ENCODE measurements at places on chromosomes 1 and 21. TPM values are rescaled to one million over a fixed set of nuclear protein-coding genes. Genes with fewer than 3 reads are reported as not detected.

The NUF2 gene
- 8.1 TPM for total RNA-seq

The ANKRD45 gene
- total RNA-seq, result not detected

The CLDN14 gene
- total RNA-seq, result 0.18 TPM

The CZIB gene
- 40.3 TPM for total RNA-seq

The SEC16B gene
- 0.66 TPM for total RNA-seq

The PLPPR5 gene
- total RNA-seq, result not detected

The ATP1A4 gene
- total RNA-seq, result not detected

The UBASH3A gene
- total RNA-seq, result not detected

The TCP10L gene
- total RNA-seq, result 0.09 TPM

The SPRR3 gene
- total RNA-seq, result not detected

The PDPN gene
- 0.38 TPM for total RNA-seq

The WNT3A gene
- total RNA-seq, result not detected

The CD84 gene
- total RNA-seq, result not detected

The MYOM3 gene
- total RNA-seq, result 0.09 TPM

The PADI3 gene
- total RNA-seq, result not detected

The SELENBP1 gene
- 12.2 TPM for total RNA-seq

The KRTAP26-1 gene
- not detected for total RNA-seq

The CHAF1B gene
- total RNA-seq, result 2.1 TPM

The SHISA4 gene
- 11.1 TPM for total RNA-seq

The CHI3L2 gene
- total RNA-seq, result not detected

The SIM2 gene
- under 0.01 TPM for total RNA-seq

The OR14C36 gene
- not detected for total RNA-seq

The HDGF gene
- 171 TPM for total RNA-seq

The PALMD gene
- total RNA-seq, result 82.1 TPM

The FCGR2B gene
- total RNA-seq, result not detected

The AGMAT gene
- total RNA-seq, result 0.27 TPM

The DOP1B gene
- total RNA-seq, result 3.7 TPM

The PRDX6 gene
- 211 TPM for total RNA-seq

The TMOD4 gene
- total RNA-seq, result 0.28 TPM

The PDZK1 gene
- 0.19 TPM for total RNA-seq

The AKR7A2 gene
- 53.4 TPM for total RNA-seq

The RIMKLA gene
- total RNA-seq, result under 0.01 TPM

The ELF3 gene
- total RNA-seq, result 0.09 TPM

The LHX8 gene
- not detected for total RNA-seq

The RGSL1 gene
- total RNA-seq, result not detected

The TSPAN1 gene
- 0.45 TPM for total RNA-seq

The PTGFR gene
- 0.72 TPM for total RNA-seq

The C8A gene
- not detected for total RNA-seq

The KCNJ15 gene
- 0.18 TPM for total RNA-seq

The TENT5C gene
- 0.09 TPM for total RNA-seq

The S100A5 gene
- total RNA-seq, result not detected

The RAB25 gene
- not detected for total RNA-seq

The FAM163A gene
- total RNA-seq, result 0.09 TPM

The KCNE1 gene
- total RNA-seq, result 0.18 TPM

The IPO13 gene
- 10.4 TPM for total RNA-seq

The CRNN gene
- total RNA-seq, result not detected

The PLPPR4 gene
- total RNA-seq, result not detected

The SNRNP40 gene
- total RNA-seq, result 182 TPM

The CCDC17 gene
- total RNA-seq, result 0.54 TPM

The IFI44 gene
- 18.2 TPM for total RNA-seq
